ENCODE measurements at places on chromosomes 7 and 10.

DNA sequence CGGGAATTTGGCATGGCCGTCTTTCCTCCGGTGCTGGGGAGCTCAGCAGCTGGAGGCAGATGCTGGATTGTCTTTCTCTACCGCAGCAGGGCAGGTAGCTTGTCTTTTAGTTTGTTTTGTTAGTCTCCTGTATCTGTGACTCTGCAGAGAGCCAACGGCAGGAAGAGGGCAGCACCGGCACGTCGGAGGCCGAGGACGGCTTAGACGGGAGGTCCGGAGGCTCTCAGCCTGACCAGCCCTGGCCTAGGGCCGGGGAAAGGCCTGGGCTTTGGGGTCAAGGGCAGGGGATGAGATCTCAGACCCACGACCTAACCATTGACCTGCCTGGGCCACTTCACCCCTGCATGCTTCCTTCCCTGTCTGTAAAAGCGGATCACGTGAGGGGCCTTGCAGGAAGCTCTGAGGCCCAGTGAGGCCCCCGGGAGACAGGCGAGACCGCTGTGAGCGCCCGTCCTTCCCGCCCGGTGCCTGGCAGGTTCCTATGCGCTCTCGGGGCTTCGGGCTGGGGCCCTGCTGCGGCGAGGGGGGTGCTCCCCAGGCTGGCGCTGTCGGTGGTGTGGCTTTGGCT, 72.7 kb downstream of the LHPP start:
- no peak for DNase-seq

GRCh38 chr10:97640868-97641811, 669 bp downstream of the PI4K2A start:
- peak; percentile 77 for DNase-seq

DNA sequence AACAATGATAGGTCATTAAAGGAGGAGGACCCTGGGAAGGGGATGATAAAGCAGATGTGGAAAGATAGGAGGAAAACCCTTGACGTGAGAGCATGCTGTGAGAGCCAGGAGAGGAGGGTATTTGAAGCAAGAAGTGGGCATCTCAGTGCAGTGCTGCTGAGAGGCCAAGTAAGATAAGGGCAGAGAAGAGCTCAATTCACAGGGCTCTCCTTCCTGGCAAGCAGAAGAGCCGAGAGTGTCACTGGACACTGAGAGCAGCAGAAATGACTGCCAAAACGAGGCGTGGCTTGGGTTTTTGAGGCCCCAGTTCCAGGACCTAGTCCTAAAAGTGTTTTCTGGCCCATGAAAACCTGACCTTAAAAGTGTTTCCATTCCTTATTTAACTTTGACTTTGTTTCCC, 213.5 kb downstream of the LHFPL3 start:
- no peak for DNase-seq

DNA sequence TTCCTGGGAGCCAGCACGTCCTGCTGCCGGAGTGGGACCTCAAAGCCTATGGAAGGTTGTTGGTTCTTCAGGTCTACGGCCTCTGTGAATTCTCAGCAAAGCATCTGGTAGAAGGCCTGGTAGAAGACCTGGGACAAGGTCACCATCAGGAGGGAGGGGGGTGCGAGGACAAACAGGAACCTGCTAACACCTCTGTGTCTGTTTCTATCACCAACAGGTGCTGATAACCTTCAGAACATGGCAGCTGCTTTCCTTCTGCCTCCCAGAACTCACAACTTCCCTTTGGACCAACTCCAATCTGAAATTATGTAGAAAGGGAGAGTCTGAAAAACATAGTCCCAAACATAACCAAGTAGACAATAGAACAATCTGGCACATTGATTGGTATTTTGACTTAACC, 8.3 kb upstream of the MET start:
- no peak for DNase-seq

DNA sequence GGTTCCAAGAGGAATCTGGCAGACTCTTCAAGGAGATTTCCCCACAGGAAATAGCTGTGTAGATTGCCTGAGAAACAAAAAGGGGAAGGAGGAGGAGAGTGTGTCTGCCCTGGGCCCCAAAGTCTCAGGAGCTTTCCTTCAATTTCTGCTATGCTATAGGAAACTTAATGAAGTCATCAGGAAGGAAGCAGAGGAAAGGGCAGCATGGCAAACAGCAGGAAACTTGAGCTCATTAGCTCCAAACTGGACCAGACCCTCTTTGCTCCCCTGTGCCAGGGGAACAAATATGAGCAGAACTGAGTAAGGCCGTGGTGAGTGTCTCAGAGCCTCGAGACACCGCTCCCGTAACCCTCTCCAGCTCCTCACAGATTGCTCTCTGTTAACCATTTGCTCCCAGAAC, 4.8 kb upstream of the KCNIP2 start:
- DNase-seq: no peak
